ENCODE measurements at places on chromosomes 3 and 15.

GRCh38 chr3:185280572-185281365 is 26.9 kb upstream of the EHHADH start:
- DNase-seq, result no peak

- no peak for DNase-seq
Observed at GRCh38 chr3:113220721-113221120, 9.4 kb downstream of the BOC start.

DNA sequence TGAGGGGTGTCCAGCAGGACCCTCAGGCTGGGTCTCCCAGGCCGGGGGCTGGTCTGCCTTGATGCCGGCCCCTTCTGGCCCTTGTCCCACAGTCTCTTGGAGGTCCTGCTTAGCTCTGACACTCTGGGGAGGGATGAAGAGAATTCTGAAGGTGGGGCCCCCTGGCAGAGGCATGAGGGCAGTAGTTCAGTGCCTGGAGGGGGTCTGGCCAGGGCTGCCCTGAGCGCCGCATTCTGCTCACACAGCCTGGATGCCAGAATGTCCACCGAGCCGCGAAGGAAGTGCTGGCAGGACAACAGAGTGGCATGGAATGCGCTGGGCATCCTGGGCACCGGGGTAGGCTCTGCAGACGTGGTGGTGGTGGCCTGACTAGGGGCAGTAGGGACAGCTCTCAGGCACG is 55.5 kb downstream of the SMAD6 start:
- DNase-seq, result no peak

GRCh38 chr3:15271785-15272381 is 60.5 kb downstream of the SH3BP5 start:
- no peak for DNase-seq

DNA sequence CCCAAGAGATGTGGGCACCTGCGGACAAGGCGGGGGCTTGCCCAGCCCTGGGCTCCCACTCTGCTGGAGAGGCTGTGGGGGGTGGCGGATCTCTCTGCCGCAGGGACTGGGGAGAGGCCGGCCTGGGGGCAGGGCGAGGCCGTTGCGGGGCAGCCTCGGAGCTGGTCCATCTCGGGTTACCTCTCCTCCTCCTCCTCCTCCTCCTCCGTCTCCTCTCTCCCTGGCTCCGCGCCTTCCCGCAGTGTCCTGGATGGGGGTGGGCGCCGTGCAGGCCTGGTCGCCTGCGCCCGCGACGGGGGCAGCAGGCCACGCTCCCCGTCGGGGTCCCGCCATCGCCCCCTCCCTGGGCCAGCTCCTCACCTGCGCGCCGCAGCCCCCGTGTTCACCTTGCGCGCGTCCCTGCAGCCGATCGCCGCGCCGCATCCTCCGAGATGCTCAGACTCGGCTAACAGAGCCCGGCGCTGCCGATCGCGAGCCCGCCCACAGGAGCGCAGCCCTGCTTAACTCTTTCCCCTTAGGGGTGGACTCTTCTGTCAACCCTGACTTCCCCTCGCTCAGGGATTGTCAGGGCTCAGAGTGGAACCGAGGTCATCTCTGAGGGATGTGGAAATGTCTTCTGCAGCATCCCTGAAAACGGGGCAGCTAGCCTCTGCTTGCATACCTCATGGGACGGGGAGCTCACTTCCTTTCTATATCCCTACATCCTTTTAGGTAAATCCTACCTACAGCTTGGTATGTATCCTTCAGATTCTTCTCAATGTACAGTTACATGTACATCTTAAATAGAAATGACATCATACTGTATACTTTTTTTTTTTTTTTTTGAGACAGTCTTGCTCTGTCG is at the start of gene PRRT3:
TSS of gene PRRT3 (minus strand) at position 447 of the 844 bp plus-strand sequence. CDS start 2,293 bp downstream, outside the sequence.
- DNase-seq, result no peak

DNA sequence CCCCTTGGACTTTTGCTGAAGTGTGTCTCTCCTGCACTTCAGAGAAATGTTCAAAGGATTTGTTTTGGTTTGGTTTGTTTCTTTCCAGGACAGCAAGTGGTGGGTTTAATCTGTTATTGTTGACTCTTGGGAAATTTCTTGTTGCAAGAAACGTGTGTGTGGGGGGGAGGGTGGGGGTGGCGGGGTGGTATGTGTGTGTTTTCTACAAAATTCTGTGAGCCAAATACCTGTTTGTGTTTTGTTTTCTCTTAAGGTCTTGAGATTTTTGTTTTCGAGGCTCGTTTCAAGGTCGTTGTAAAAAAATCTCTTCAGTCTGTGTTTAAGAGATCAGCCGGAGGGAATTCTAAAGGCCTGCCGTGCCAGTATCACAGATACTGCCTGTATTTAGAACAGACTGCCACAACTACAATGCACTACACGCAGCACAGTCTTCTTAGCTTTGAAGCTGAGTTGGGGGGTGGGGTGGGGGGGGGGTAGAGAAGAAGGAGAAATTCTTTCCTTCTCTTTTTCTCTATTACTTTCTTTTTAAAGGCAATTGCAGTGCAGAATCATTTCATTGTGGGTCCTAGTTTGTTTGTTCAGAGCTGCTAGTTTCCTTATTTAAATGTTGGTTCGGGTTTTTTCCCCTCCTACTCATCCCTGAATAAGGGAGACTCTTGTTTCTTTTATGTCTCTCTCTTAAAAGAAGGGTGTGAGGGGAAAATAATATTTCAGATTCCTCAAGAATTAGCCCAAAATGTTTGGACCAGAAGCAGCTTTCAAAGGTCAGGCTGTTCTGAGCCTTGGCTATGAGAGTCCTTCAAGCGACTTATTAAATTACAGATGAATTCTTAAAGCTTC is 1.4 kb upstream of the BCL6 start:
- DNase-seq, result no peak

DNA sequence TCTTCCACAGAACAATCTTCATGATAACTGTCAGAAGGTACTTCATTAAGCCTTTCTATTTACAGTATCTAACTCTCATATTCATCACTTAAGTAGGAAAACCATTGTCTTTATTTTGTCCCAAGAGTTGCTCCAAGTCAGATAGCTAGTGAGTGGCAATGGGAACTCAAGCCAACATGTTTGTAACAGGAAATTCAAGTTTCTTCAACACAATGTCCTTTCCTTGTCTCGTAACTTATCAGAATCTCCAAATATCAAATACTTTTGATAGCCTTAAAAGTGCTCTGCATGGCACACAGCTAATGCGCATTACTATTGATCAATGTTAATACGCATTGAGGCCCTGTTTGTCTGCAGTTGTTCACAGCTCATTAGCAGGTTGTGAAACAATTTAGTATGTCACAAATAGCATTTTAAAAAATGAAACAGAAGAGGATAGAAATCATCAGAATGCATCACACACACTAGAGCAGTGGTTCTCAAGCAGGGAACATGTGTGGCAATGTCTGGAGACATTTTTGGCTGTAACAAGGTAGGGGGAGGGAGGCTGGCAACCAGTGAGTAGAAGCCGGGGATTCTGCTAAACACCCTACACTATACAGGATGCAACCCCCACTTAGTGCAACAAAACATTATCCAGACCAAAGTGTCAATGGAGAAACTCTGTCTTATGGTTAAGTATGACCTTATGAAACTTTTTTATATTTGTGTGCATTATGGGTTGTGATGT is 27.5 kb downstream of the BTLA start:
- no peak for DNase-seq

- no peak for DNase-seq
Observed at GRCh38 chr3:188370081-188370830, 216.3 kb downstream of the LPP start.

DNA sequence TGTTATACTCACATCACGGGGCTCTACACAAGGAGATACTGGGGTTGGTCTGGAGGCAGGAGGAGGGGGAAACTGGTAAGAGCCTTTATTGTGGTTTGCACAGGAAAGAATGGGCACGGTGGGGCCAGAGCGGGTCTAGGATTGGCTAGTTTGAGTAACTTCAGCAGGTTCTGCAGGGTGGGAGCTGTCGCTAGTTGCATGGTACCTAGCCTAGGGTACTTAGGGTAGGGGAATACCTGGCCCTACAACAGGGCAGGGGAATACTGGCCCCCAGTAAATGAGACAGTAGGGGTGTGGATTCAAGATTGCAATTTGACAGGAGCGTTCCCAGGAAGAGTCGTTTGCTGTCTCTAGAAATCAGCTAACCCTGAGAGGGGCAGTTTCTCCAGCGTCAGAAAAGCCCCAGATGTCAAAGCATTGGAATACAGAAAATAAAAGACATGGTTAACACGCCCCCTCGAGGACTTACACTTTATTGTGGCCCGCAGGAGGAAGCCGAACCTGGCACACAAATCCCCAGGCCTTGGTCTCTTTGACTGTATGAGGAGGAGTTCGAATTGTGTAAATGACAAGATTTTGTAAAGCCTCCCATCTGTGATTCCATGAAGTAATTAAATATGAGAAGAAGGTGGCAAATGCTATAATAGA is 32.0 kb downstream of the ST8SIA2 start:
- DNase-seq, result no peak

DNA sequence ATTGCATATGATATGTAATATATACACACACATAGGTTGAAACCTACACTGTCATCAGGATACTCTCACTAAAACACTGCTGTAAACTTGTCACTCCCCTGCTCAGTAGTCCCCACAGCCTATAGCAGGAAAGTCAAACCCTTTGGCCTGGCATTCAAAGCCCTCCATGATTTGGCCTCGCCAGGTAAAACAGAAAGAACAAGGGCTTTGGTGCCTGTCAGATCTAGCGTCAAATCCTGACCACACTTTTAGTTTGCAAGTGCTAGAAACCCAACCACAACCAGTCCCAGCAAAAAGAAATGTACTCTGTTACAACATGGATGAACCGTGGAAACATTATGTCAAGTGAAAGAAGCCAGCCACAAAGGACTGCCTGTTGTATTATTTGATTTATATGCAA is 11.4 kb downstream of the CRABP1 start:
- DNase-seq, result no peak

DNA sequence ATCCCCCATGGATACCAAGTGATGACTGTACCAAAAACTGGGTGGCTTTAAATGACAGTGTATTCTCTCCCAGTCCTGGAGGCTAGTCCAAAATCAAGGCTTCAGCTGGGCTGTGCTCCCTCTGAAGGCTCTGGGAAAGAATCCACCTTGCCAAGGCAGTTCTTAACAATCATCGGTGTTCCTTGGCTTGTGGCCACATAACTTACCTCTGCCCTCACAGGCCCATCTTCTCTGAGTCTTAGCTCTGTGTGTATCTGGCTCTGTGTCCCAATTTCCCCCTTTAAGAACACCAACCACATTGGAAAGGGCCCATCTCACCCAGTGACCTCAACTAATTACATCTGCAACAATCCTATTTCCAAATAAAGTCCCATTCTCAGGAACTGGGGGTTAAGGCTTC is 503.0 kb upstream of the PROK2 start:
- no peak for DNase-seq

GRCh38 chr3:27385504-27385903 is 16.3 kb upstream of the NEK10 start:
- no peak for DNase-seq

GRCh38 chr3:126578702-126579101 is 20.0 kb upstream of the C3orf22 start:
- no peak for DNase-seq

- DNase-seq, result no peak
Observed at GRCh38 chr3:170551252-170551651, 34.6 kb downstream of the SLC7A14 start.

GRCh38 chr15:93500155-93500554 is 411.1 kb upstream of the RGMA start:
- no peak for DNase-seq

- DNase-seq, result no peak
Observed at GRCh38 chr15:59350421-59350732, 22.3 kb downstream of the MYO1E start.

DNA sequence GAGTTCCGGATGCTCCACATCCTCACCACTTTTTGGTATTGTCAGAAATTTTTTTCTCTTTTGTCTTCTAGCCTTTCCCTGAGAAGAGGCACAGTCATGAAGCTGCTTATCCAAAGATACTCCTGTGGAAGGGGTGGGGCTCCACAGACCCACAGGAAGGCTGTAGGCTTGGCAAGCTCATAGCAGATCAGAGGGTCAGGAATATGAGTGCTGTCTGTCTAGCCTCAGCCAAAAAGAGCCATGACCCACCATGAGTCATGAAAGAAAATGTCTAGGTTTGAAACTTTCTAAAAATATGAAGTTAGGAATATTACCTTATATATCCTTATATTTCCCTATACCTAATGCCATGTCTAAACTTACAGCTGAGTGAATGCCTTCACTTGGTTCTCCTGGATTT is 118.2 kb upstream of the THBS1 start:
- DNase-seq, result no peak

GRCh38 chr3:3648988-3649679 is 150.1 kb upstream of the LRRN1 start:
- no peak for DNase-seq

GRCh38 chr3:165210132-165210531 is 13.9 kb upstream of the SLITRK3 start:
- no peak for DNase-seq

- no peak for DNase-seq
Observed at GRCh38 chr15:38049891-38050290, 115.5 kb downstream of the TMCO5A start.

DNA sequence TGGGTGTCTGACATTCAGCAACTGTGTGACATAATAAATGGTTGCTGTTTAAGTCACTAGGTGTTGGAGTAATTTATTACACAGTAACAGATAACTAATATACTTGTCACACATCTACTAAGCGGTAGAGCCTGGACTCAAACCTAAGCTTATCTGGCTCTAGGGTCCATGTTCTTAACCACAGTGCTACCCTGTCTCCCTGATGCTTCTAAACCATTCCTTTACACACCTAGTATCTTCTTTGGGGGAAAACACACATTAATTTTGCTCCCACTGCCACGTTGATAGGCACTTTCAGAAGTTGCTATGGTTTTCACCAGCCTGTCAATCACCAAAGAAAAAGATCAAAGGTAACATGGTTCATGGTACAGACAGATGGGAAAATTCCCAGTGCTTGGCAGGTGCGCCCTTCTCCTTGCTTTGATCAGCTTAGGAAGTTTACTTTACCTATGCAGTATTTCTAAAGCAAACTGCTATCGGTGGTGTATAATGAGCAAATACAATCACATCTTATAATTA is 150.8 kb downstream of the PDZRN3 start:
- DNase-seq, result no peak
